ENCODE measurements at places on chromosomes 6 and 20.
A peak's percentile ranks its signal among the peaks of the same experiment; 100 is the strongest.

GRCh38 chr6:35445691-35446090 is 6.4 kb upstream of the FANCE start:
- DNase-seq, result no peak

DNA sequence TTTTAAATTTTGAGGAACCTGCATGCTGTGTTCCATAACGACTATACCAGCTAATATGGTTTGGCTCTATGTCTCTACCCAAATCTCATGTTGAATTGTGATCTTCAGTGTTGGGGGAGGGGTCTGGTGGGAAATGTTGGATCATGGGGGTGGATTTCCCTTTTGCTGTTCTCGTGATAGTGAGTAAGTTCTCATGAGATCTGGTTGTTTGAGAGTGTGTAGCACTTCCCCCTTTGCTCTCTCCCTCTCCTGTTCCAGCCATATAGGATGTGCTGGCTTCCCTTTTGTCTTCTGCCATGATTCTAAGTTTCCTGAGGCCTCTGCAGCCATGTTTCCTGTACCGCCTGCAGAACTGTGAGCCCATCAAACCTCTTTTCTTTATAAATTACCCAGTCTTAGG is 61.8 kb upstream of the NEDD9 start:
- no peak for DNase-seq

GRCh38 chr6:30840084-30840934 is 44.0 kb upstream of the DDR1 start:
- no peak for DNase-seq

- DNase-seq, result no peak
These were observed 31.4 kb downstream of the TMEM181 start for GRCh38 chr6:158591134-158591809.

DNA sequence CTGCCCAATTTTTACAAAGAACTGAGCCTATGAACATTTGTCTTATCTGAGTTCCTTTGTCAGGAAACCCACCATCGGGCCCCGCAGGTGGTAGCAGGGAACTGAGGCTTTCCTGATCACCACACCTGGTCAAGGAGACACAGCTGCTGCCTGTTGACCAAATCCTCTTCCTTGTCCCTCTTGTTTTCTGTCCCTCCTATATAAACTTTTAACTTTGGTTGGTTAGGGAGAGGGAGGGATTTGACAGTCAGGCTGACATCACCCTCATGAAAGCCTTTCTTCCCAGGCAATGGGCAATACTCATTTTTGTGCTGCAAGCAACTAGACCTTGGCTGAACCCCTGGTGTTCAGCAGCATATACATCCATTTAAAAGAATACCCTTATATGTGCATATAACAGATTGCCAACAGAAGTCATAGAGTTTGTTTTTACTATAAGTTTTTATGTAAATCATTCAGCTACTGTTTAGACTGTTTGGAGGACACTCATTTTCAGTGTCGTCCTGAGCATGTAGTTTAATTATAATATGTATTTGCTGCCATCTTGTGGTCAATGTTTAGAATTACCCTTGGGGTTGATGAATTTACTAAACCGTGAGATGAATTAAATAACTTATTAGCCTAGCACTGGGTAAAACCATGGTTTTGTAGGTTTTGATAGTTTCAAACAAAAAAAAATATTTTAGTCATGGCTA is 17.0 kb downstream of the CRISP1 start:
- DNase-seq, result peak; percentile 1

- no peak for DNase-seq
These were observed 12.7 kb downstream of the DEF6 start for GRCh38 chr6:35310265-35310831.

DNA sequence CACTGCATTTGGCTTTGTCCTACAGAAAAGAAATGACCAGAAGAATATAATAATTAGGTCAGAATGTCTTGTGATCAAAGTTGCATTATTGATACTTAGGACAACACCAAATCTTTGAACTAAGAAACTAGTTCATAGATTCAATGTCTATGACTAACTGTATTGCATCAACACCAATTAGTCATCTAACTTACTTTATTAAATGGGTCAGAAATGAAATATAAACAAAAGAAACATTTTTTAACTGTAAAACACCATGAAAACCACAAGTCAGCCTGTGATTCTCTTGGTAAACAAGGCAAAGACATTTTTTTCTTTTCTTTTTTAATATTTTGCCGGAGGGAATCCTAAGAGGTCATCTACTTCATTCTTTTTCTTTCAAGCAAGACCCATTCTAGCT is 114.1 kb upstream of the HDDC2 start:
- DNase-seq, result no peak

DNA sequence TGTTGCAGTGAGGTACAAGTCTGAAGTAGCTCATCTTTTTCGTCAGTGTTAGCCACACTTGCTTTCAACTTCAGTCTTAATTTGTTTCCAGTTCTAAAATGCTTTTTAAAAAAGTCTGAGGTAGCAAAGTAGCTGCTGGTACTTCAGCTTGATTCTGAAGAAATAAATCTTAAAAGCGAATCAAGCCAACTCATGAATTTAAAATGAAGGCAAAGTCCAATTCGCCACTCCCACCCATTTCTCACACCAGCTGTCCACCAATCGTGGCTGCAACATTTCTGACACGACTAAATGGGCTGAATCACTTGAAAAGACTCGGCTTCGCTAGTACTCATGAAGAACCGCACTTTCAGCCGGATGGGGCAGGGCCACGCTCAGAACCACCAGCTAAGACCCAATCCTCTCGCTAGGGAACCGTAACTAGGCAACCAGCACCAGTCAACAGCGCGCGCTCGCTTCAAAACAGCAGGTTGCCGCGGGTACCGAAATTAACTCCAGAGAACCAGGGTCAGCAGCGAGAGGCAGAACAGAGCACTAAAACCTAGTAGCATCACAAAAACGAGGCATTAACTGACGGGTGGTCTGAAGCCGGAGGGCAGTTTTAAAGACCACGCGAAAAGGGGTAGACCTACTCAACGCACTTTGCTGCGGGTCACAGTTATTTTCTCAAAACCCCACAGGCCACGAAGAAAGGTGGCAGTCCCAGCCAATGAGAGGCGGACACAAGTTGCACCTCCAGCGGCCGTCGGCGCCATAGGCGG is 900 bp downstream of the BCLAF1 start:
- DNase-seq, result peak; percentile 75

DNA sequence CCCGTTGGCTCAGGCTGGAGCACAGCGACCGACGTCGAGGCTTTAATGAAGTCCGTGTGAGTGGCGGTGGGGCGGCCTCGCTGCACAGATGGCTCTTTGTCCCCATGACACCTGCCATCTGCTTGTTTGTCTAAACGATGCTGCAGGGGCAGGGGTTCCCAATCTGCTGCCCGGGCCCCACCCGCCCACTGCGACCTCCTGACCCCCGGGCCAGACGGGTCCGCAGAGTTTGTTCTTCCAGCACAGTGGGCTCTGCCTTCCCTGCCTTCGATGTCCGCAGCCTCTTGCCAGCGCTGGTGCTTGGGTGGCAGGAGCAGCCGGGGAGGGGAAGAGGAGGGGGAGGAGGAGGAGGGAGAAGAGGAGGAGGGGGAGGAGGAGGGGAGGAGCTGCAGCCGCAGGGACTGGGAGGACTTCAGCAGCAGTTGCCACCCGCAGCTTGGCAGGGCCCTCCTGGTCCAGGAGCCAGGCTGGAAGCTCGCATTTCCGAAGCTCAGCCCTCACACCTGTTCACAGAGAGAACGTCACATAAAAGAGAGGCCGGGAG is 210.0 kb downstream of the DLL1 start:
- DNase-seq, result no peak

DNA sequence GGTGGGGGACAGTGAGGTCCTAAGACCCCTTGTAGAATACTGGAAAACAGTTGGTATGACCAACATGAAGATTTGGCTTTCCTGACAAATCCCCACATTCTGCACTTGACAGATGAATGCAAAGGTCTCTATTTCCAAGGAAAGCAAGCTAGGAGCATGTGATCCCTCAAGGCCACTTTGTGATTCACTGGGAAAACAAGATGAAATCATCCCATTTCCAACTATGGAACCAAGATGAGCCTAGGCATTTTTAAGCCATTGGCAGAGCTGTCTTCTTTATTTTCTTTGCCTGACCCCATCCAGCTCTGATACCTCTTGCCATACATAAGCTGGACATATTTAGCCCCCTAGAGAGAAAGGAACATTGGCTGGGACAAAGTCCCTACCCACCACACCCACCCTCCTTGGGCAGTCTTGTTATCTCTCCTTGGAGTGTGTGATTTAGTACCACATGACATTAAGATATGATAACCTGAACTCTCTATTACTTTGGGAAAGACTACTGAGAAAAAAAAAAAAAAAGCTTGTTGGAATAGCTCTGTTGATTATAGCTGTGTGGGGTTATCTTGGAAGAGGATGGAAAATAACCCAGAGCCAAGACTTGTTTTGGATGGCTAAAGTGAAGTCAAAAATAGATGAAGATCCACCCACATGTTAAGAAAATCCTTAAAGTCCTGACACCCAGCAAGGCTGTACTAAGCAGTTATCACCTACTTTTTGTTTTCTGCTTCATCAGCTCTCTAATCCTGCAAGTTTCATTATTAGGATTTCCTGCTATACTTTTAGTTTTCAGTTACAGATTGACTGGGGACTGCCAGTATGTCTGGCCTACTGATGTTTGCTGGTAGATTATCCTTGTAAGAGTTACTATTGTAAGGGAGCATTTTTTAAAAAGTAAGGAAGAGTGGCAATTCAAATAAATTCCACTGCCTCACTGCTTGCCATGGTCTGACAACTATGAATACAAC is 90.1 kb upstream of the PREP start:
- DNase-seq, result no peak

GRCh38 chr6:28633445-28634215 is 107.9 kb downstream of the GPX5 start:
- no peak for DNase-seq

GRCh38 chr20:31691646-31692275 is 30.9 kb downstream of the BCL2L1 start:
- peak; percentile 70 for DNase-seq

- DNase-seq, result no peak
These were observed 621.1 kb upstream of the ADGRB3 start for GRCh38 chr6:68013780-68014515.

DNA sequence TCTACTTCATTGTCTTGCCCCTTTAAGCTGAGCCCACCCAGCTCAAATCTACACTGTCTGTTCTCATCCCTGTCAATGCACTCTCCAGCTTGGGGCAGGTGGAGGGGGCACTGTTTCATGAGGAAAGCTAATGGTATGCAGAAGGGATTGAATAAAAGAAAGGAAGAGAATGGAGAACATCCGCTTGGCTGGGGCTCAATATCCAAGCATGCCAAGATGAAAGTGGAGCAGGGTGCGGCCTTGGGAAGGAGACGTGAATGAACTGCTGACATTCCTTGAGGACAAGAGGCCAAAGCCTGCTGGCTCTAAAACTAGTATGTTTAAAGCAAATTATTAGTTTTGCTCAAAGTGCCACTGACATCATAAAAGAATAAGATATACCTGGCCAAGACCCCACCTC is 24.2 kb downstream of the AKAP12 start:
- no peak for DNase-seq

DNA sequence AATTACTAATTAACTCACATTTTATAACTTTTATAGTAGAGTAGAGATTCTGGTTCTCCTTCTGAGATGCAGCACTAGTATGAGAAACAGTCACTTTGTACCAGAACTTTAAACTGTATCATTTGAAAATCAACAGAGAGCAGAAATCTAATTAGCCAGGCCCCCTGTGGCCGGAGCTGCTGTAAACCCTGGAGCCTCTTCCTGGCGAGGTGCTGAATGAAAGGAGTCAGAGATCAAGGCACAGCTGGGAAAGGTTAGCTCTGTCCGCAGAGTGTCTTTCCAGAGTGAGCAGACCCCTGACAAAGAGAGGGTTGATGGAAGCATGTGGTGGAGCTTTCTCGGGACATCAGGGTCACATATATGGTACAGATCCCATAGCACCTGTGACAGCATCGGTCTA is 703.8 kb downstream of the RFPL4B start:
- DNase-seq, result no peak

DNA sequence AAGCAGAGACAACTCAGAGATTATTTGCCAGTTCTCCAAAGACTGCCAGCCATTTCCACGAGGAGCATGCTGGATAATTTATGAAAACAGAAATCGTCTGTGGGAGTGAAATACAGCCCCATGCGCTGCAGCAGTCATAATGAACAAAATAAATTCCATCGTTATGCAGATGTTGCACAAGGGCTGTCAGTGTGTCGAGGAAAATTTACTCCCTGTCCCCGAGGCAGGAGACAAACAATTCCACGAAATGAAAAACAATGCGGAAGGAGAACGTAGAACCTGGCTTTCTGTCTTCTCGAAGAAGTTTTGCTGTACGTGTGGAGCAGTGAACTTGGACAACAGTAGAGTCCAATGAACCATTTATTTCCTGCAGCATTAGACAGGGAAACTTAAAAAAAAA is 399.4 kb downstream of the CD83 start:
- no peak for DNase-seq

GRCh38 chr20:58161192-58161591 is 67.3 kb downstream of the ANKRD60 start:
- DNase-seq, result no peak

GRCh38 chr20:36145877-36146707 is 8.4 kb upstream of the EPB41L1 start:
- DNase-seq, result no peak

DNA sequence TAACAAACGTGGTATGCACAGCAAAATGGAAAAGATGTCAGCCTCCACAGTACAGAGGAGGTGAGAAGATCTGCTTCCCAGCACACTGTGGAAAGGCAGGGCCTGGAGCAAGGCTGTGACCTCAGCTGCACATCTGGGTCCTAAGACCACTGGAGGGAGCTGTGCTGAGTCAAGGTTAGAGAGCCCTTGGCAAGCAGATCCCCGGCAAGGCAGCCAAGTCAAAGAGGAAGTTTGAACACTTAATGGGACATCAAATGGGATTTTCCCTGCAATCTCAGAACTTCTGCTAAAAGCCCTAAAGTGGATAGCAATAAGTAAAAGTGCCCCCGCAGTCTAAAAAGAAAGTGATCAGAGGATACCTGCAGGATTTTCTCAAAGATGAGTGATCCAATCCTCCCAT is 39.5 kb downstream of the UNC5CL start:
- DNase-seq, result no peak

- no peak for DNase-seq
These were observed 462 bp upstream of the SLC35B3 start for GRCh38 chr6:8435845-8436168.

GRCh38 chr6:40788661-40789655 is 201.8 kb upstream of the LRFN2 start:
- no peak for DNase-seq

GRCh38 chr20:12535770-12536169 is 473.0 kb upstream of the SPTLC3 start:
- no peak for DNase-seq

DNA sequence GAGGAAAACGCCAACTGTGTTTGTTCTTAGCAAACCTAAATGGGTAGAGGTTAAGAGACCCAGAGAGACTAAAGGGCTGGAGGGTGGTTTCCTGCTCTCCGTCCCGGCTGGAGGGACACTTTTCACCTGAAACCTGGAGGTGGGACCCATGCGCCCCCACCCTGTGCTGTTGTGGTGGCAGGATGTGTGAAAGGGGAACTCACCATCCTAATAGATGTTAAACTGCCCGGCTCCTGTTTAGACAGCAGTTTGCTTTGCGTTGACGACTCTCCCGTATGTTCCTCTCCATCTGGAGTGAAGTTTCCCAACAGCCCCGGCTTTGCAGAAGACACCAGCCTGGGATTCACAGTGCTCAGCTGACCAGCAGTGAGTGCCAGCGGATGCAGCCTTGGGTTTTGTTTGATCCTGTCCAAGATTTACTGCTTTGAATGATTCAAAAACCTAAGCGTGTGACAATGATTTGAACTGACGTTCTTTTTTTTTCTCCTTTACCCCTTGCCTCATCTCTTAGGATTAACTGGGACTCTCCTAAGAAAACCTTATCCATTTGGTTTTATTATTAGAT is 66.0 kb downstream of the CDH4 start:
- DNase-seq, result no peak
